Activated CD4-positive, alpha-beta T cell treated with anti-CD3 and anti-CD28 coated beads for 4 hours (primary cell): ENCODE measurements at places on chromosomes 12 and 14.
A peak's percentile ranks its signal among the peaks of the same experiment; 100 is the strongest.

DNA sequence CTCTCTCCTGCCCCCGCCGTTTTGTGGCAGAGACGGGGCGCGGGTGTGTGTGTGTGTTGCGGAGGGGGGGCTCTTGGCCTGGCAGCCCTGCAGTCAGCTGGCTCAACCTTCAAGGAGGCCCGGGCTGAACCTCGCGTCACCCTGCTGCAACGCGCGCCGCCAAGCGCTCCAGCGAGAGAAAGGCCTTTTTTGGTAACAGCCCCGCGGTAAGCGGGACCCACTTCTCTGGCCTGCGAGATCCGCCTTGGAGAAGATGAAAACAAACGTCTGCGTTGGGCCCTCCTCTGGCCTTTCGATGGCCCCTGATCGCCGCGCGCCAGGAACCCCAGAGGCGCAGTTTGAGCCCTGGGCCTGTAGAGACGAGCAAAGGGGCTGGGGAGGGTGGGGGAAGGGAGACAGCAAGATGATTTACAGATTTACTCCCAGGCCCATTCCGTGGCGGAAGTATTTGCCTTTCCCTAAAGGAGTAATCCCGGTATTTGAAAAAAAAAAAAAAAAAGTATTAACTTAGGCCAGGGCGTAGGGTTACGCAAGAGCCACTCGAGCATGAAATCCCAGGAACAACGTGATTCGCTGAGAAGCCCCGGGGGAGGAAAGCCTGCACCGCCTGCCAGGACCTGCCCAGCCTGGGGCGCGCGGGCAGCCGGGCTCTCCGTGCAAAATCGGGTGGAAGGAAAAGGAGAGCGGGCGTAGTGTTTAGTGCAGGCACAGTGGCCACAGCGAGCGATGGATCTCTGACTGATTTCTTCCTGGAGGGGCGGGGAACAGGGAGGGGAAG, 4.5 kb upstream of the IRF2BPL start:
- DNase-seq = peak; percentile 83

DNA sequence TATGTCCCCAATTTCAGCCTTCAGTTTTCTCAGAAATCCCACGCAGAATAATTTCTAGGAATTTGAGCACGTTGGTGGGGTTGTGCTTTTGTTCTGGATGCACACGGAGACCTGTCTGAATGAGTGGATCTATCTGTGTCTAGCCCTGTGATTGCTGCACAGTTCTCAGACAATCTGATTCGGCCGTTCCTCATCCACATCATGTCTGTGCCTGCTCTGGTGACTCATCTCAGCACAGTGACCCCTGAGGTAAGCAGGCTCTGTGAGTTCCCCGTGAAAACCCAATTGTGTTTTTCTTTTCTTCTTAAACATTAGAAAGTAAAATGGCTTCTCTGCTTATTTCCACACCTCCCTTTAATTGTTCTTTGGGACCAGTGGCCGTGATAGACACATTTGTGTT, 20.2 kb downstream of the UBE3B start:
- DNase-seq = no peak

DNA sequence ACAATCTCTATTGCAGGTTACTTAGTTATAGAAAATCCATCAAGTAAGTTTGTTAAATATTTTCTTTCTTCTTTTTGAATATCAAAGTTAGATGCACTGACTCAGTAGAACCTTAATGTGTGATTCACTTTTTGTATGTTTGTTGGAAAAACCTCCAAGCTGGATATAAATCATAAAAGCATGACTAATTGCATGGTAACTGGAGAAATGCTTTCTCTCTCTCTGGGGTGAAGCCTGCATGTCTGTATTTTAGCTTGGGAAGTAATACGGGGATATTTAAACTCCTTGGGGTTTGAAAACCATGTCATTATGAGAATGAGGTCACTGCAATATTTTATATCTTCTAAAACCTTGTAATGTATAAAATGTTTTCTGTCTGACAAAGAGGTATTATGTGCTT, 58.6 kb upstream of the MYF6 start:
- DNase-seq = no peak

GRCh38 chr14:40365305-40365704, 933.1 kb upstream of the FBXO33 start:
- no peak for DNase-seq

- DNase-seq = no peak
Measured at GRCh38 chr12:62006076-62006732, 254.0 kb upstream of the USP15 start.

DNA sequence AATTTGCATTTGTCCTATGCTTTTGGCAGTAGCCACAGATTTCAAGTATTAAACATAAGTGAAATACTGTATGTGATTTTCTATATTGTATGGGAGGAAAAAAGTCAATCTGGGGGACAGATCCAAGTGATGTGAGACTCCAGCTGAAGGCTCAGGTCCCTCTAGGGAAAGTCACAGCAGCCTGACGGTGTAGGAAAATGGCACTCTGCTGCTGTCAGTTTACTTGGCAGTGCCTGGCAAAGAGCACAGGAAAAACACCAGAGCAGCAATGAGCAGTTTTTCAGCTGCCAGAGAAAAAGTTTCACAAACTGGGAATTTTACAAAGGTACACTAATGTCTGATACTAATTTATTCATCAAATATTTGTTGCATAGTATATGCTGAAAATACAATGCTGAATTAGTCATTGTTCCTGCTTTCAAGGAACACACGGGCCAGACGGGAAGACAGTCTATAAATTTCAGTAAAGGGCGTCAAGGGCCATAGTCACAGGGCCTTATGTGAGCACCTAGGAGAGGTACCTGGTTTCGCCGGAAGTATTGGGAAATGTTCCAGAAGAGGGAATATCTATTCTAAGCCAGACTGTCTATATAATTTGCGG, 66.2 kb upstream of the SLC38A2 start:
- DNase-seq = no peak

DNA sequence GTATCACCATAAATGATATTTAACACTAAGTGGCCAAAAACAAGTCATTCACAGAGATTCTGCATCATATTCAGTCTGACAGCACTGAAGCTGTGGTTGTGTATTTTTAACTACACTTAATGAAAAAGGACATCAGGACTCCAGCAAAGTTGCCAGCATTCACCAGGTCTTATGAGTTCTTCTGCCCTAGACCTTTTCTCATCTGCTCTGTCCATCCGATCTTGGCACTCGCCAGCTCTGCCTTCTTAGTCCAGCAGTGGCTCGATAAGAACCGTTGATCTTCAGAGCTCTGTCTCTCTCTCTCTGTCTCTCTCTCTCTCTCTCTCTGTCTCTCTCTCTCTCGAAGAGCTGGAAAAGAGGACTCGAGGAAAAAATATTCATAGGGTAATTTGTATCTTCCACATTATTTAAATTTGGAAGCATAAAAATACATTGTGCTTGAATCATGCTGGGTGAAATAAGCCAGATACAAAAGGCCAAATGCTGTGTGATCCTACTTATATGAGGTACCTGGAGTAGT, 232.2 kb downstream of the FBXL14 start:
- DNase-seq = no peak

GRCh38 chr12:131681257-131681620, 29.7 kb upstream of the SFSWAP start:
- DNase-seq = no peak

GRCh38 chr14:94173471-94173884, 644 bp upstream of the PPP4R4 start:
- no peak for DNase-seq

- DNase-seq = no peak
Measured at GRCh38 chr12:115968211-115968610, 309.3 kb downstream of the MED13L start.

DNA sequence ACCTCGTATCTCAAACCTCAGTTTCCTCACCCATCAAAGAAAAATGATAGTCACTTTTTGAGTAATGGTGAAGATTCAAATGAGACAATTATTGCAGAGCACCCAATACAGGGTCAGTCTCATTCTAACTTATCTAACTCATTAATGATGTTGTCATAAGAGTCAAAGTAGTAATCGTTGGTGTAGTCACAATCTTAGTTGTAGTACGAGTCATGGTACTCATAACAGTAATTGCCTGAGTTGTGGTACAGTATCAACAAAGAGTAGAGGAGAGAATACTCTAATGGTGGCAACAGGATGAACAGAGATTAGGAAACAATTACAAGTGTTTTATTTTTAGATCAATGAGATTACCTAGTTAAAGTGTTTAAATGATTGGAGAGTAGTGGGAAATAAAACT, 93.6 kb upstream of the TMTC2 start:
- DNase-seq = no peak

DNA sequence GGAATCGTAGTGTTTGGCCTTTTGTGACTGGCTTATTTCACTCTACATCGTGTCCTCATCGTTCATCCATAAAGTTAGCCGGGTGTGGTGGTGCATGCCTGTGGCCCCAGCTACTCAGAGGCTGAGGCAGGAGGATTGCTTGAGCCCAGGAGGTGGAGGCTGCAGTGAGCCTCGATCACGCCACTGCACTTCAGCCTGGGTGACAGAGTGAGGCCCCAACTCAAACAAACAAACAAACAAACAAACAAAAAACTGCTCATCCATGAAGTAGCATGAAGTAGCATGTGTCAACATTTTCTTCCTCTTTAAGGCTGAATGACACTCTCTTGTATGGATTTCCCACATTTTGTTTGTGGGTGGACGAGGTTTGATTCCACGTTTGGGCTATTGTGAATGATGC, 44.0 kb upstream of the MEG3 start:
- no peak for DNase-seq

DNA sequence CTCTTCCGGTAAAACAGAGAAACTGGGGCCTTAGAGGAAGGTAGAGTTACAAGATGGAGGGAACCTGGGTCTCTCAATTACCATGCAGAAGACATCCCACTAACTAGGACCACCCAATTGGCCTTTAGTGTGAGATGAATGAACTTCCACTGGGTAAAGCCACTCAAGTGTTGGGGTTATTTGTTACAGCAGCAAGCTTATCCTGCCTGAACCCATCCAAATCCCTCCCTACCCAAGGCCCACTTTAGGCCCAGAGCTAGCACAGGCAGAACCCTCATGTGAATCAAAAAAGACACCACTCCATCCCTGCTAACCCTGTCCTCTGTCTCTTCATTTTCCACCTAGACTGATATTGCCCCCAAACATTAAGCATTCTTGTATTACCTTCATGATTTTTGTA, 746.7 kb upstream of the TBX3 start:
- DNase-seq = no peak

- DNase-seq = no peak
Measured at GRCh38 chr14:37591941-37592481, 3.0 kb downstream of the FOXA1 start.

GRCh38 chr14:76699939-76700590, 61.2 kb upstream of the VASH1 start:
- DNase-seq = no peak

DNA sequence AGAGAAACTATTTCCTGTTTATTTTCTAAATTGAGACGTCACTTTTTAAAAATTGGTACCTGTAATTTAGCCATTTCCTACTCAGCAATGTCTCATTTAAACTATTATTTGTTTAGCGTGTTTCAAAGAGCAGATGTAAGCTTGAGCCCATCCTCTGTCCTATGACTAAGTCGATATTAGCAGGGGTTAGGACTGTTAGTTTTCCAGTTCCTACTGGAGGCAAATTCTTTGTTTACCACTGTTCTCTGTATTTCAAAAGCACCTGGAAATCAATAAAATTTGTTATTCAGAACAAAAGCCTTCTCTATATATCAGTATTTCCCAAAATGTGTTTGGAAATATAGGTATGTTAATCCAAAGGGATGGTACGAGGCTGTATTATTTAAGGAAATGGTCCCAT, 42.4 kb downstream of the MDM2 start:
- DNase-seq = no peak

- DNase-seq = no peak
Measured at GRCh38 chr12:73106296-73106695, 834.1 kb downstream of the TRHDE start.

DNA sequence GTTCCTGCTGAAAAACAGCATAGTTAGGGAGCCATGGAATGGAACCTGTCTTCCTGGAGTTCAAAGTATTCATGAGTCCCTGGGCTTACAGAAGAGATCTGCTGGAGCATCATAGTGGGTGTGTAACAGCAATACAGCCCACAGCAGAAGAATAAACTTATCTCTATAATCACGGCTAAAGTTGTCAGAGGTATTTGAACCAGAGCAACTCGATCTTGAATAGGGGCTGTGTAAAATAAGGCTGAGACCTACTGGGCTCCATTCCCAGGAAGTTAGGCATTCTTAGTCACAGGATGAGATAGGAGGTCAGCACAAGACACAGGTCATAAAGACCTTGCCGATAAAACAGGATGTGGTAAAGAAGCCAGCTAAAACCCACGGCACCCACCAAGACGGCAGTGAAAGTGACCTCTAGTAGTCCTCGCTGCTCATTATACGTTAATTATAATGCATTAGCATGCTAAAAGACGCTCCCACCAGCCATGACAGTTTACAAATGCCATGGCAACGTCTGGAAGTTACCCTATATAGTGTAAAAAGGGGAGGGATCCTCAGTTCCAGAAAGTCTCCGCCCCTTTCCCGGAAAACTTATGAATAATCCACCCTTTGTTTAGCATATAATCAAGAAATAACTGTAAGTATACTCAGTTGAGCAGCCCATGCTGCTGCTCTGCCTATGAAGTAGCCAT, 223.4 kb downstream of the PCNX1 start:
- DNase-seq = no peak

GRCh38 chr14:31578266-31578665, 17.1 kb downstream of the NUBPL start:
- DNase-seq = no peak

DNA sequence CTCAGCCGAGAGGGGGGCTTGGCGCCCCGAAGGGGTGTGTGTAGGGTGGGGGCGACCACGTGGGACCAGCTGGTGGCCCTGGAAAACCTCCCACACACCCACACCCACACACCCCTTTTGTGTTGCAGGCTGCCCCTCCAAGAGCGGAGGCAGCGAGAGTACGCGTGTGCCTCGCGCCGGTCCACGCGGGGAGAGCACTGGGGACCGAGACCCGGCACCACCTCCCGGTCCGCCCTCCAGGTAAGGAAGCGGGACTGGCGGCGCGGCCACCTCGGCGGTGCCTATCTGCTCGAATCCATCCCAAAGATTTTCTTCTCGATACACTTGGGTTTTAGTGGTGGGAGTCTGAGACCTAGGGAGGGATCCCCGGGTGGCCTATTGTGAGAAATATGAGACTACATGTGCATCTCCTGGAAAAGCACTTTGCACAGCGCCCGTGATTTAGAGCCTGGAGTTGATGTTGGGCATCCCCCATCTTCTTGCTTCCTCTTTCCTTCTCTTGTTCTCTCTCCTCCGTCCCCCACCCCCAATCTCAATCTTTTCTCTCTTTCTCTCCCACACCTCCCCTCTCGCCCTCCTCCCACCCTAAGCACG, 393 bp downstream of the SYT1 start:
- no peak for DNase-seq

GRCh38 chr14:90796329-90796728, 19.9 kb downstream of the TTC7B start:
- no peak for DNase-seq
